ENCODE measurements at places on chromosomes 12 and 14.
A peak's percentile ranks its signal among the peaks of the same experiment; 100 is the strongest.

DNA sequence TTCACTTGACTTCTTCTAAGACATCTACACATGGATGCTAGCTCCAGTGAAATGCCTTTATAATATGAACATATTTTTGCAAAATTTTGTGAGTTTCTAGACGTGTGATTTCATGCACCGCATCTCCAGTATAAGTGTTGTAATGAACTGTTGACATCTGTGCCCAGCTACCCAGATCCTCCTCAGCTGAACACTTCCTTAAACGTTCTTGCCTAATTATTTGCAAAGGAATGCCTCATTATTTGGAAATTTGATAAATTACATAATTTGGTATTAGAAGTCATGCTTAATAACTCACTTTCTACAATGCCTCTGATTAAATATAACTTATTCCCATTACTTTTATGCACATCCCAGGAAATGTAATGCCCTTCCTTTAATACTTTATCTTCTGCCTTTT is 14.0 kb downstream of the OR11G2 start:
- DNase-seq, result no peak

DNA sequence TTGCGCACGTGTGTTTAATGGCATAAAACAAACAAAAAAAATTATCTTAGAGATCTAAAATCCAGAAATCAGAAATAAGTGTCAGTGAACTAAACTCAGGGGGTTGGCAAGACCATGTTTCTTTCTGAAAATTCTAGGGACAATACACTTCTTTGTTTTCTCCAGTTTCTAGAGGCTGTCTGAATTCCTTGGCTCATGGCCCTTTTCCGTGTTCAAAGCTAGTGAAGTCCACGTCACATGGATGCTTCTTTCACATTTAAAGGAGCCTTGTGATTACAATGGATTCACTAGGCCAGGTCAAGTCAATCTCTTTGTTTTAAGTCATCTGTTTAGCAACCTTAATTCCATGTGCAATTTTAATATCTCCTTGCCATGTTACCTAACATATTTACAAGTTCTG is 22.4 kb downstream of the SLCO1B3 start:
- DNase-seq, result no peak

- DNase-seq, result no peak
Measured at GRCh38 chr14:53979747-53980642, 23.4 kb upstream of the BMP4 start.

DNA sequence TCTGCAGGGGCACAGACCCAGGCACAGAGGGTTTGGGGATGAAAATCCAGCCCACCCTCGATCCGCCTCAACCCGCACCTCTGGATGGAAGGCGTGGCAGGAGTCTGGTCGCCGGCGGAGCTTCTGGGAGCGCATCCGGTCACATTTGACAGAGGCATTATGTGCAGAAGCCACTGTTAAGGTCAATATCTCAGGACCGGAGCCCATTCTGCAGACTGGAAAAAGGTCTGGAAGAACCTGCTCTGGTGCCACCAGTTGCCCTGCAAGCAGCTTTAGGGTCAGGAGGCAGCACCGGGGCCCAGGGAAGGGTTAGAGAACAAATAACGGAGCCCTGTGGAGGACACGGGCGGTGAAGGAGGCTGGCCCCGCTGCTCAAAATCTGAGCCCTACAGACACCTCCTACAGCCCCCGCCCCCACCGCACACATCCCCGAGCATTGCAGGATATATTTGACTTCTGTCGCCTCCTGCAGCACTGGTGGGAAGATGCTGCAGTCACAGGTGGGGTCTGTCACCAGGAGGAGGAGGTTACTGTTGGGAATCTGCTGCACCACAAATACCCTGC is 25.1 kb upstream of the LRTM2 start:
- DNase-seq, result no peak

- DNase-seq, result peak; percentile 77
Measured at GRCh38 chr12:112331886-112332285, 50.3 kb downstream of the HECTD4 start.

- no peak for DNase-seq
Measured at GRCh38 chr12:70885956-70886355, 34.6 kb downstream of the PTPRR start.

DNA sequence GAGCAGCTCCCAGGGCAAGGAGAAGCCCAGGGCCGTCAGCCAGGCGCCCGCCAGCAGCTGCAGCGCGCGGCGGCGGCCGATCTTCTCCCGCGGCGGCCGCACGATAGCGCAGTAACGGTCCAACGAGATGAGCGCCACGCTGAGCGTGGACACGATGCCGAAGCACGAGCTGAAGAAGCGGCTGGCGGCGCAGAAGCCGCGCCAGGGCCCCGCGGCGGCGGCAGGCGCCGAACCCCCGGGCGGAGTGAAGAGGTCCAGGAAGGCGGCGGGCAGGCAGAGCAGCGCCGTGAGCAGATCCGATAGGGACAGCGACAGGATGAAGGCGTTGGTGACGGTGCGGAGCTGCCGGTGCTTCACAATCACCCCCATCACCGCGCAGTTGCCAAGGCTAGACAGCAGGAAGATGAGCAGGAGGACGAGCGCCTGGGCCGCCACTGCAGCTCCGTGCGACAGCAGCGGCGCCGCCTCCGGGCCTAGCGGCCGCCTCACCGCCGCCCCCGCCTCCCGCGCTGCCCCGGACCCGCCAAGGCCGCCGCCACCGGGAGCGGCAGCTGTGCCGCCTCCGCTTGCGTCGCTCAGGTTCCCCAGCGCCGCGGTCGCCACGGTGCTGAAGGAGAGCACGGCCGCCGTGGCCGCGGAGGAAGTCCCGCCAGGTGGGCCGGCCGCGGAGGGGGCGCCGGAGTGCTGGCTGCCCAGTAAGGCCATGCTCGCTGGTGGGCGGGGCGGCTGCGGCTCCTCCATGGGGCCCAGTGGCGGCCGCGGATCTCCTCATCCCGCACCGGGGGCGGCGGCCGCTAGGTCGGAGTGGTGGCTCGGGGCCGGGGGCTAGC is 479 bp downstream of the GPR135 start:
- DNase-seq, result no peak

DNA sequence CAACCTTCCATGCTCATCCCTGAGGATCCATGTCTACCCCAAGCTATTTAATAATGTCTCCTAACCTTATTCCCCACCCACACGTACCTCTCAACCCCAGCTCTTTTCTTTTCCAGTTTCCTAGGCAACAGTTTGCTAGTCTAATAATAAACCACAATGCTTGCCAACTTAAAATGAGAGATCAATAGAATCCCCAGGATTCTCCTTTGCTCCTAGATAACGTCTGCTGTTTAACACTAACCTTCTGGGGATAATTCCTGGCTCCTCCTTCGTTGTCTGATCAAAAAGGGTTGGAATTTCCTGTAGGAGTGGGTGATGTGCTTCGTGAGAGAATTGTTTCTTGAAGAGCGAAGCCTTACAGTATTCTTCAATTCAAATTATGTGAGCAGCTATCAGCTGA is 42.2 kb upstream of the DBX2 start:
- no peak for DNase-seq

GRCh38 chr12:3795492-3796133 is 42.7 kb upstream of the CRACR2A start:
- DNase-seq, result no peak

DNA sequence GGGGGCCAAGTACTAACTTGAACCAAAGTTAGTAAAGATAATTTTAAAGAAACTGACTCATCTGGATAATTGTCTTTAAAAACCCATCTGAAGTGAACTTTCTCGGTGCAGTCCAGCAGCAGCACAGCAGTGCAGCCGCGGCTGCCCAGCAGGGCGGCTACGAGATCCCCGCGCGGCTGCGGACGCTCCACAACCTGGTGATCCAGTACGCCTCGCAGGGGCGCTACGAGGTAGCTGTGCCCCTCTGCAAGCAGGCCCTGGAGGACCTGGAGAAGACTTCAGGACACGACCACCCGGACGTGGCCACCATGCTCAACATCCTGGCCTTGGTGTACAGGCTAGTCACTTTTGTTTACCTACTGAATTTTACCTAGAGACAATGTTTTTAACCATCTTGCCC is 33.6 kb downstream of the KLC1 start:
- DNase-seq, result no peak

DNA sequence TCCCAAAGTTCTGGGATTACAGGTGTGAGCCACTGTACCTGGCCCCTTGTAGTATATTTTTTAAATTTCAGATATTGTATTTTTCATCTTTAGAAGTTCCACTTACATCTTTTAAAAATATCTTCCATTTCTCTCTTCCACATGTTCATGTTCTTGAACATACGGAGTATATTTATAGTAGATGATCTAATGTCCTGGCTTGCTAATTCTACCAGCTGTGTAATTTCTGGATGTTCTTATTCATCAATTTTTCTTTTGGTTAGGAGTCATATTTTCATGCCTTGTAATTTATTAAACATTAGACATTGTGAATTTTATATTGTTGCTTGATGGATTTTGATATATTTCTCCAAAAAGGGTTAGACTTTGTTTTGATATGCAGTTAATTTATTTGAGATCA is 30.8 kb downstream of the NTN4 start:
- DNase-seq, result no peak

GRCh38 chr12:28794786-28795185 is 354.3 kb upstream of the FAR2 start:
- no peak for DNase-seq

DNA sequence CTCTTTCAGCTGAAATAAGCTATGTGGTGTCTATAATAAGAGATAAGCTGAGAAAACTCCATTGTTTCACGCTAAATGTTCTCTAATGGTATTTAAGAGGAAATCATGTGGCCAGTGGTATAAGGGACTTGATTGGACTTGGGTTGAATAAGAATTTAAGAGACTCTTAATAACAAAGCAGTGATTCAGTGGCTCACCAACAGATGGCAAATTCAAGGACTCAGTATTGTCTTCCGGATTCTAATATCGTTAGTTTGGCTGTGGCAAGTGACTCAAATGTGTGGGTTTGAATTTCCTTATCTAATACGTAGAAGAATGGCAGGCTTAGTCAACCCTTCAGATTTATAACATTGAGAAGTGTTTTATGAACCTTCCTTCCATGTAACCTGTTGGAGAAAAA is 49.1 kb upstream of the KCNH3 start:
- no peak for DNase-seq

- DNase-seq, result no peak
Measured at GRCh38 chr12:74264692-74265091, 272.9 kb upstream of the ATXN7L3B start.

GRCh38 chr12:52739963-52740362 is 36.6 kb upstream of the KRT77 start:
- no peak for DNase-seq

GRCh38 chr14:96049932-96050331 is 10.8 kb downstream of the C14orf132 start:
- no peak for DNase-seq

- DNase-seq, result no peak
Measured at GRCh38 chr12:105048315-105048714, 35.9 kb downstream of the ALDH1L2 start.

DNA sequence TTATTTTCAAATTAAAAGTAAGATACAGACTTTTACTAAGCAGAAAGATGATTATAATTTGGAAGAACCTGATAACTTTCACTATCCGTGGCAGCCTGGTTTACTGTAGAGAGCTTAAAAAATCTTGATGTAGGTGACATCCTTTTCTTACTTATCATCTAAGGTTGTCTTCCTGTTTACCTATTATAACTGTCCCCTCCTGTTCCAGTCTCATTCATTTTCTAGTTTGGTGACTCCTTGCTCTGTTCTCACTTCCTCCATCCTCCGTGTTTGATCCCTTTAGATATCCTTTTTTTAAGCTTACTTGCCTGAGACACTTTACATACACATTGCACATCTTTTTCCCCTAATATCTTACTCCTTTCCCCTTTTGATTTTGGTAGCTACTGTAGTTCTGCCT is 27.5 kb downstream of the CCDC91 start:
- DNase-seq, result no peak

GRCh38 chr14:61103541-61104339 is 122.7 kb downstream of the SLC38A6 start:
- peak; percentile 78 for DNase-seq

DNA sequence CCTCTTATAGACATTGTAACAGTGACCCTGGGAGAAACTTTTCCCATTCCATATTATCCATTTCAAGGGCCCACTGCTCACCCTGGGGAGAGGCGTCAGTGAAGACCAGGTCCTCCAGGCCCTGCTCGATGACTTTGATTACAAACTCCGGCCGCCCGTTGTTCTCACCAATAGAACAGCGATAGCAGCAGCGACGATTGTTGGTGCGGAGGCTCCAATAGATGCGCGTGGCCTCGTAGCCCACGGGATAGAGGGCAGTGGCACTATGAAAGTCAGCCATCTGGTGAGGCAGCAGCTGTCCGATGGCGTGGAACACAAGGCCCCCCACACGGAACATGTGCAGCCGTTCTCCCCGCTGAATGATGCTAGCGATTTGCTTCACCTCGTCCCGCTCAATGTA is 7.5 kb upstream of the PRKAG1 start:
- DNase-seq, result no peak

- no peak for DNase-seq
Measured at GRCh38 chr12:42462486-42462885, 127.1 kb downstream of the PRICKLE1 start.

- DNase-seq, result no peak
Measured at GRCh38 chr14:21120686-21121085, 19.8 kb downstream of the TMEM253 start.

DNA sequence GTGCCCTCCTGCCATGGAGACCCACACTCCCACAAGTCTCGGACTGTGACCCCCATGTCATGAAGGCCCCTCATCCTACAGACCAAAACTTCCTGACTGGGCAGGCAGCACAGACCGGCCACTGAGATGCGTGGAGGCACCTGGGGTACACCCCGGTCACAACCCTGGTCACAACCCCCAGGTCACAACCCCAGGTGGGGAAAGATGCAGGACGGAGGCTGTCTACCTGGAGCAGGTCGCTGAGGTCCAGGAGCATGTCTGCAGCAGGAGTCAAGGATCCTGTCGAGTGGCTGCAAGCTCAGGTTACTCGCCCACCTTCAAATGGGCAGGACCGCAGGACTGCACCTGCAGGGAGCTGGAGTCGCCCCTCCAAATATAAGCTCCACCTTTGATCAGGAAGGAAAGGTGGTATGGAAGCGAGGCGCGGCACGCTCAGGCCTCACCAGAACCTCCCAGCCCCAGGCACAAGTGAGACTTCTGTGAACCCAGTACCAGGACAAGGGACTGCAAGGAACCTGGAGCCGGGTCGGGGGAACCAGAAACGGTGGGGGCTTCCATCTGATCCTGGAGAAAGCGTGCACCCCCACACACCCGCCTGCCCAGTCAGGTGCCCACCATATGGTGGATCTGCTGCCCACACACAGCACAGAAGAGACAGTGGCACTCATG is 8.1 kb downstream of the BTBD6 start:
- no peak for DNase-seq

DNA sequence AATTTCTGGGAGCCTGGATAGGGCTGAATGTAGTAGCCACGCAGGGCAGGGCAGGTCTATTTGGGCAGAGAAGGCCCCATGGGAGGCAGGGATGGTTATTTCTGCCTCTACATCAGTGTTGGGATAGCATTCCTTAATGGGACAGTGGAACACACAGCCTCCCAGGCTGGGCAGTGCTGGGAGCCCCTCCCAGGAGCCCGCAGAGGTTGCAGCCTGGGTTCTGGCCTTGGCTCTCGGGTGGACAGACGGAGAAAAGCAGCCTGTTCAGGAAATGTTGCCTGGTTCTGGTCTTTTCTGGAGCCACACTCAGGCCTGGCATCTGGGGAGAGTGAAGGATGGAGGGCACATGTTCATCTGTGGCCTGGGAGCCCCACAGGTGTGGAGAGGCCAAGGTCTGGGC is 479 bp upstream of the NOS1 start:
- DNase-seq, result no peak

All from Kasumi-1 (cell line).